HuH-7 (cell line): ENCODE measurements at places on chromosomes 11 and 22.

DNA sequence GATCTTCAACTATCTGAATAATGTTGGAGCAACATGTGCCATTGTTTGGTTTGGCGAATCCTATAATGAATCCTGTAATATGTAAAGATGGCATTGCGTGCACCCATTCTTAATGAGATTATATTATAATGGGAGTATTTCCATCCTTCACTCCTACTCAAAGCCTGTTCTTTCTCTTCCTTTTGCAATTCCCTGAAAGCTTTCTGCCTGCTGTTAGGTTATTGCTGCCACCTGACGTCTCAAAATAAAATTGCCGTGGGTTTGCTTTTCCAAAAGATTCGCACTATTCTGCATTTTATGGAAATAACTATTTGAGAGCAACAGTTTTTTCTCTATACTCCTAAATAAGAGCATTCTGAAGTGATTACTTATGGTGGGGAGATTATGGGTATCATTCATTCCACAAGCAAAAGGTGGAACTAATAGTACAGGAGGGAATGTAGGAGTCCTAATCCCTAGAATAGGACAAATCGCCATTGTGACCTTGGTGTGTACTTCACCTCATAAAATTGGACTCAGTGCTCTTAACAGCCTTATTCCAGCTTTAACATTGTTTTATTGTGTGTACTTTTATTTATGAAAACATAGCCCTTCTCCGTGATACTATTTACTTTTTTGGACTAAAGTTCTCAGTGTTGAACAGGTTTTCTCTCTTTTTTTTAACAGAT is 69.6 kb upstream of the ALKBH3 start:
- no peak for DNase-seq

DNA sequence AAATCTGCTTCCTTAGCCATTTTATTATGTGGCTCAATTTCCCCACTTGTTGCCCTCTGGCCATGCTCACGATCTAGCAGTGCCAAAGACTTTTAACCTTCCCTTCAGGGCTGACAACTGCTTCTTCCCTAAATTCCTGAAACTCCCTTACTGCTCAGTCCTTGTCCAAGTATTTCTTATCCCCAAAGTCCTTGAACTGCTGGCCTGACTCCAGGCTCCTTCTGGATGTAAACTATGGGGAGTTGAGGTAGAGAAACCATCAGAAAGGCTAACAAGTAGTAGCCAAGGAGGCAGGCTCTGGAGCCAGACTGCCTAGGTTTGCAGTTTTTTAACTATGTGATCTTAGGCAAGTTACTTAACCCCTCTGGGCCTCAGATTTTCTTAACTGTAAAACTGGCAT is 258.7 kb upstream of the CCDC90B start:
- DNase-seq, result no peak

- no peak for DNase-seq
Observed at GRCh38 chr11:57306161-57306876, 18.4 kb downstream of the TNKS1BP1 start.

GRCh38 chr11:66333220-66333877 is 2.9 kb downstream of the RIN1 start:
- no peak for DNase-seq

DNA sequence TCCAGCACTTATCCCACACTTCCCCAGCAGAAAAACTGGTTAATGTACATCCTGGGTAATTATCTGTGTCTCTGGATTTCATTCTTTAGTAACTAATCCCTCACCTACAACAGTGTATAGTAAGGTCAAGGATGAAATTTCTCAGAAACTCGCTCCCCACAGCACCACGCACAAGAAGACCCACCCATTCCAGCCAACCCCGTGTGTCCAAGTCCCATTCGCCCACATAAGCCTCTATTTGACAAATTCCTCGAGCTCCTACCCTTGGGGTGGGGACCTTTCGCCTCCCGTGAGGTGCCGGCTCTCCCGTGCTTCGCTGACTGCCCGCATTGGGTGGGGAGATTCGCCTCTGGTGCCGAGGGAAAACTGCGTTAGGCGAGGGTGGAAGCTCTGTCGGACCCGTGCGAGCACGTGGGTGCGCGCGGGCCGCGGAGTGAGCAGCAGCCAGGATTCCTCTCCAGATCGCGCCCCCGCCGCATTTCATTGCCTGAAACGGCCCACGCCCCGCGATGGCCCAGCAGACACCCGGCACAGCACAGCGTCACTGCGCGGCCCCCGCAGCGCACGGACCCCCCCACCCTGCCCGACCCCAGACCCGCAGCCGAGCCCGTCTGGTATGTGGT is 866 bp downstream of the EXPH5 start:
- DNase-seq, result no peak

DNA sequence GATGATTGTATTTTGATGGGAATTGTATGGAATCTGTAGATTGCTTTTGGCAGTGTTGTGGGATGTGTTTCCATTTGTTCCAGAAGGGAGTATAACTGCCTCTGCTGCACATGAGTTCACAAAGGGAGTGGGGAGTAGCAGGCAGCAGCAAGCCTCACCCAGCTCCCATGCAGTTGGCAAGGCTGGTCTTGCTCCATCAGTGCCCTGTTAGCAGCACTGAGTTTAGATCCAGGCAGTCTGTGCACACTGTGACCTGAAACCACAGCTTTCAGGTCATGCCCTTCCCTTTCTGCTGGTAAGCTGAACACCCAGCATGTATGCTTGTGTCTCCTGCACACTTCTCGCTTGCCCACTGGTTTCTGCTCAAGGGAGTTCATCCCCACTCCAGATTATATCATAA is 3.7 kb upstream of the NUCB2 start:
- no peak for DNase-seq

- no peak for DNase-seq
Observed at GRCh38 chr22:50504369-50505211, 2.9 kb downstream of the LMF2 start.

DNA sequence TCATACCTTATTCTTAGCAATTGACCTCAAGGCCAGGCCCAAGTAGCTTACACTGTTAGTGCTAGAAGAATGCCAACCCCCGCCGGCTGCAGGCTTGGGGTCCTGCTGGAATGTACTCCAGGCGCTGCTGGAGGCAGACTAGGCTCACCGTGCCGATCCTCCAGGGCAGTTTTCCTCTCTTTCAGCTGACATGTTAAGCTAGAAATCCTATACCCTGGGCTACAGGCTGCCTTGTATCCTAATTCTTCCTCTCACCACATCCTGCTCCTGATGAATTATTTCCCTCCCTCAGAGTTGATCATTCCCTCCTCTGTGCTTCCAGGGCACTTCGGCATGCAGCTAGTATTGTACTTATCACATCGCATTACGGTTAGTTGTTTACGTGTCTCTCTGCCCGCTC is 3.4 kb downstream of the SPTBN2 start:
- DNase-seq, result no peak

DNA sequence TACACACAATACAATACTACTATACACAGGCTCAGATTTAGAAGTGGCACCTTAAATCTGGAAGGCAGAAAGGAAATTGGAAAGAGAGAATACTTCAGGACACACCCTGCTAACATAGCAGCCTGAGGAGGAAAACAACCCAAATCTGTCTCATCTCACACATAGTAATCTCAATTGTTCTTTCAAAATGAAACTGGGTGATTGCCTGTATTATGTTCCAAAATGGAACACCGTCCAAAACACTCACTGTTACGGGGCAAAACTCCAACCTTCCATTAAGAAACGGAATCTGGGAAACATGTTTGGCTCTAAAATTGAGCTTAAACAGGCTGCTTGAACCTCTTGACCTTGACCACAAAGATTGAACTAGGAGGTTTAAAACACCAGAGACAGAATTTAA is 572.6 kb downstream of the OPCML start:
- DNase-seq, result no peak

DNA sequence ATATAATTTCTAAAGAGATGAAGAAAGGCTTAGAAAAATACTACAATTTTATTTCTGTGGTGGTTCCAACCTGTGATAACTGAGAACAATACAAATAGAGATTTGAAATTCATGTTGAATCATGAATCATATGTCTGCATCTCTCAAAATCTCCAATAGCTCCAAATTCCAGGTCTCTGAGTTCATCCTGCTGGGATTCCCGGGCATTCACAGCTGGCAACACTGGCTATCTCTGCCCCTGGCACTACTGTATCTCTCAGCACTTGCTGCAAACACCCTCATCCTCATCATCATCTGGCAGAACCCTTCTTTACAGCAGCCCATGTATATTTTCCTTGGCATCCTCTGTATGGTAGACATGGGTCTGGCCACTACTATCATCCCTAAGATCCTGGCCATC is at the start of gene OR56B1:
Gene OR56B1 (plus strand): TSS at position 53 of the 400 bp plus-strand sequence. CDS start 69 bp downstream, at position 122.
- no peak for DNase-seq

DNA sequence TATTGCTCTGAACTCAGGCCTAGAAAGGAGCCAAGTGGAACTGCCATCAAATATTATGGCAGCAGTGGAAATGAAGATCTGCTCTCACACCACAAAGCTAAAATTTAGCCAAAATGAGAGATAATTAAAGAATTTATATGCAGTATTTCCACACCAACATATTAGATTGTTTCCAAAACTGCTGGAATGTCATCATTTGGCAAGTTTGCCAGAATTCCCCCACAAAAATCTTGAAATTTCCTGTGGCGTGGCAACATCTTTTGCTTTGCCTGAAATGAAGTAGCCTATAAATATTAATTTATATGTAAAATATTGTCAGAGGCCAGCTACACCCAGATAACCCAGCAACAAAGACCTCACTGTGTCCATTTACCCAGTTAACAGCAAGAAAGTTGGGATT is 13.8 kb downstream of the C11orf71 start:
- no peak for DNase-seq

DNA sequence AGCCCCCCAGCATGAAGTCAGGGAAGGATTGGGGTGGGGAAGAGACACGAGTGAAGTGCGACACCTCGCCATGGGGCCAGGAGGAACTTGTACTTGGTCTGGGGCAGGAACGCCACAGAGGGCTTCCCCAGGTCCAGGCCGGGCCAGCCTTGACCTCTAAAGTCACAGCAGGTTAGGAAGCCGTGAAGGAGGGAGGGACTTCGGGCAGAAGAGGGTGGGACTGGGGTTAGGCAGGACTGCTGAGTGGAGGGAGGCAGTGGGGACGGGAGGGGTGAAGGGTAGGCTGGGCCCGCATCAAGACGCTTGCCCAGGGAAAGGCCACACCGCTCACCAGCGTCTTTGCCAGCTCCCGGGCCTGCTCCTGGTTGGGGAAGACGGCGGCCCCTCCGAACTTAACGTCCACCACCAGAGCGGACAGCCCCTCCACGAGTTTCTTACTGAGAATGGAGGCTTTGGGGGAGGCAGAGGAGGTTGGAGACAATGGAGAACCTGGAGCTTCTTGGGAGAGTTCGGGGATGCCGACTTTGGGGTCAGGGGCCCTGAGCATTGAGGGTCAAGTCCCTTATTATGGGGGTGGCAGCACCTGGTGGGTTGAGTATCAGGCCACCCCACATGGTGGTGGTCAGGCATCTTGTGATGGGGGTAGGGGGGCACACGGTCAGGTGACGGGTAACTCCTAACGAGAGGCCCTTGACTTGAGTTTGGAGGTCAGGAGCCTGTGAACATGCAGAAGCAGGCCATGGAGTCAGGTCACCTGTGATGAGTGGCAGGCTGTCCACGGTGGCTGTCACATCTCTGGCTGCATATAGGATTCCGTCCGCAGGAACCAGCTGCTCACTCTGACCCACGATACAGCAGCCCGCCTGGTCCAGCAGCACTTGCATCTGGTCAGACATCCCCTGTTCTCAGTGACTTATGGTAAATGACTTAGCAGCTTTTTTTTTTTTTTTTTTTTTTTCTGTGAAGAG is 1.7 kb upstream of the SCO2 start:
- peak; percentile 98 for DNase-seq

- DNase-seq, result no peak
Observed at GRCh38 chr11:112697391-112698178, 263.6 kb upstream of the NCAM1 start.

GRCh38 chr11:11570823-11571222 is 51.0 kb downstream of the GALNT18 start:
- no peak for DNase-seq

DNA sequence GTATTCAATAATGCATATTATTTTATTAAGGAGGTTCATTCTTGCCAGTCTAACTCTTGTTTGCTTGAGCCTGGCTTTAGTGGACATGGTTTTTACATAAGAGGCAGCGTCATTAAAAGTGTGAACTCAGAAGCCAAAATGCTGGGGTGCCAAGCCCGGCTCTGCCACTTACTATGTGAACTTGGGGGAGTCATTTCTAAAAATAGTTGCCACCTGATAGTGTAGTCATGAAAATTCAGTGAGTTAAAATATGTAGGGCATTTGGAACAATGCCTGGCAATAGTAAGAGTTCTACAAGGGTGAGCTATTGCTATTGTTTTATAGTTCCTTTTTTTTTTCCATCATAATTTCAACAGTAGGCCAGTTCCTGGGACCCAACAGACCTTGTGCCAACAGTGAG is 49.9 kb downstream of the TENM4 start:
- no peak for DNase-seq

DNA sequence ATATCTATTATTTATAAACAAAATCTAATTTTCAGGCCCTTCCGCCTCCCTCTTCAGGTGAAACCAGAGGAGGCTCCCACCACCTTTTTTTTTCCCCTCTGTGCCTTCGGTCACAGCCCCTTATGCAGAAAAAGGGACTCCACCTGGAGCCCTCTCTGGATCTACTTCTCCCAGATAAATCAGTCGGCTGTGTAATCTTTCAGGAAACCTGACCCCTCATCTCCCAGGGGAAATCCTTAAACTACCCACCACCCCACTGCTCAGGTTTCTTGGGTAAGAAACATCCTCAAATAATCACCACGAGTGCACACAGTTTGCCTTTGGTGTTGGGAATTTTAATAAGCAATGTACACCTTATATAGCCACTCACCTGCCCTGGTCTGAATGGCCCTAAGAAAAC is 104.2 kb downstream of the NAV2 start:
- DNase-seq, result no peak

DNA sequence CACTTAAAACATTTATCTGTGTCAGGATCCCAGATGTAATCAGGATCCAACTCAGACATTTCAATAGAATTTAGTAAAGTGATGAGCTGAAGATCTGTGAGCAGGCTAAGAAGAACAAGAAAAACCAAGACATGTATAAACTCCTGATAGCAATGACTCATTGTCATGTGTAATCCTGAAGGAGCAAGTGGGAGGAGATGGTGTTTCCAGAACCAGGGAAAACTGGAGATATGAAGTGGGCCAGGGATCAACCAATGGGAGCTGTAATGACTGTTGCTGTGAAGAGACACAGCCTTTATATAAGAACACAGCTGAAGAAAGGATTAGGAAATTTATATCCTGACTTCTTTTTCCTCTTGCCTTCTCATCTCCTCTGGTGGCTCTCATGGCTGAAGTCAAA is 682.5 kb upstream of the ARHGAP42 start:
- DNase-seq, result no peak

DNA sequence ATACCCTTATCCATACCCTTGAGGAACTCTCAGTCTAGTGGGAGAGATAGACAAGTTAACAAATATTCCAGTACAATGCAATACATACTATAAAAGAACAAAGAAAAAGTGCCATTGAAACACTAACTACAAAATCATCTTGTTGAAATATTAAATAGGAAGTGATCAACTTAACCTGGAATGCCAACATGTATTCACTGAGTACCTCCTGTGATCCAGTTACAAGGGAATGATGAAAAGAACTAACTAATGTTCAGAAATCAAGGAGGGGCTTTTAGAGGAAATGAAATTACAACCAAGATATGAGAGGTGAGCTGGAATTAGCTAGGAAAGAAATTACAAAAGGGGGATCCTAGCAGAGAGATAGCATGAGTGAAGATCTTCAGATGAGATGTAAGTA is 6.2 kb upstream of the FIBIN start:
- no peak for DNase-seq
